ENCODE measurements at places on chromosomes 7 and 10.

- no peak for DNase-seq
Measured at GRCh38 chr7:122488241-122488640, 183.7 kb upstream of the FEZF1 start.

- no peak for DNase-seq
Measured at GRCh38 chr7:25124465-25125136, 459 bp downstream of the CYCS start.

DNA sequence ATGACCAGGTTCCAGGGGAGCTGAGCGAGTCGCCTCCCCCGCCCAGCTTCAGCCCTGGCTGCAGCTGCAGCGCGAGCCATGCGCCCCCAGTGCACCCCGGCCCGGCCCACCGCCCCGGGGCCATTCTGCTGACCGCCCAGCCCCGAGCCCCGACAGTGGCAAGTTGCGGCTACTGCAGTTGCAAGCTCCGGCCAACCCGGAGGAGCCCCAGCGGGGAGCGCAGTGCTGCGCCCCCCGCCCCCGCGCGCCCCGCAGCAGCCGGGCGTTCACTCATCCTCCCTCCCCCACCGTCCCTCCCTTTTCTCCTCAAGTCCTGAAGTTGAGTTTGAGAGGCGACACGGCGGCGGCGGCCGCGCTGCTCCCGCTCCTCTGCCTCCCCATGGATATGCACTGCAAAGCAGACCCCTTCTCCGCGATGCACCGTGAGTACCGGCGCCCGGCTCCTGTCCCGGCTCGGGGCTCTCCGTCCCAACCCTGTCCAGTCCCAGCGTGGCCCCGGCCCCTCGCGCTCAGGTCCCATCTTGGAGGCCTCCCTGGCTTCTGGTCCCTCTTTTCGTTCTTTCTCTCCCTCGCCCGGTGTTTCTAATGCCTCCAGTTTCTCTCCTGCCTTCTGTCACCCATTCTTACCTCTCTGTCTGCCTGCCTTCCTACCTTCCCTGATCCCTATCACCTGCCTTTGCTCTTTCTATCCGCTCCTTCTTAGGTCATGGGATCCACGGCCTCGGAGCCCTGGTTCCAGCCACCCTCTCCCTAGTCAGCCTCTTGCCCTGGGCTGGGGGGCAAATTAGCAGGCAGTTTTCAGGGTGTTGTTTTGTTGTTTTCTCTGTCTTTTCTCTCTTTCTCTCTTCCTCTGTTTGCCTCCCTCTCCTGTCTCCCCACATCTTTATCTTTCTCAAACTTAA, 751 bp downstream of the PAX2 start:
- no peak for DNase-seq

DNA sequence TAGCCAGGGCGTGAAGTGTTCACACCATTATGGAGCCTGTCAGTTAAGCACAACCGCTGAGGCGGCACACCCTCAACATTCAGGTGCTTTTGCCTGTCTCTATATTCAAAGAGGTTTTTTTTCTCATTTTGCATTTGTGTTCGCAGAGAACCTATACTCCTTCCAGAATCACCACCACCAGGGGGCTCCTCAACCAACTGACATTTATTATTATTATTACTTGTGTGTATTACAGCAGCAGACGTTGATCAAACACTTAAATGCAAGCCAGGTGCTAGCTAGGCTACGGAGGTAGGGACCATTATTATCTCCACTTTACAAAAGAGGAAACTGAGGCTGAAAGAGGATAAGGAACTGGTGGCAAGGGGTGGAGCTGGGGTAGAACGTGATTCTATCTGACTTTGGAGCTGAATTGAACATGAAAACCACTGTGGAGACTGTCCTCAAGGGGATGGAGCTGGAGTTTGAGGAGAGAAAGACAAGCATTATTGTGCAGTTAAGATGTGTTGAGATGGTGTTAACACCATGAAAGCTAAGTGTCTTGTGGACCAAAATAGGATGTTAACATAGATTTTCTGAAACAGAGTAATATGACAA, 133.8 kb upstream of the PLXNA4 start:
- DNase-seq, result peak; percentile 10

- no peak for DNase-seq
Measured at GRCh38 chr10:86295791-86296190, 70.8 kb downstream of the GRID1 start.

GRCh38 chr7:151207804-151208203, 2.5 kb downstream of the H2BK1 start:
- no peak for DNase-seq

- no peak for DNase-seq
Measured at GRCh38 chr10:22372917-22373316, 27.6 kb downstream of the SPAG6 start.

DNA sequence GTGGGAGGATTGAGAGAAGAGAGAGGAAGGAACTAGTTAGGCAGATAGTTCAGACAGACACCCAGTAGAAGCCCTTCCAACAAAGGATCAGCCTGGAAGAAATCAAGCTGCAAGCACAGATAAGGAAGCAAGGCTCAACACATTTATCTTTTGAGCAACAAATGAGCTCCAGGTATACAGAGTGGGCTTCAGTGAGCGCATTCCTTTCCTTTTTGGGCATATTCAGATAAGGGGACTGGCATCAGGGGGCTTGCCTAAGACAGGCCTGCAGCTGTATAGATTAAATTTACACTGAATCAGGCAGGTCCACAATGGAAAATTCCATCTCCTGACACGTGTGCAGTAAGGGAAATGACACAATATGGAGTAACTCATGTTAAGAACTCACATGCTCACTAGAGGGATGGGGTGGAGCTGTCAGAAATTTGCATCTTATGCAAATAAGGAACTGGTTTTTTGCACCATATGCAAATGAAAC, 147.2 kb downstream of the AKR1D1 start:
- no peak for DNase-seq

DNA sequence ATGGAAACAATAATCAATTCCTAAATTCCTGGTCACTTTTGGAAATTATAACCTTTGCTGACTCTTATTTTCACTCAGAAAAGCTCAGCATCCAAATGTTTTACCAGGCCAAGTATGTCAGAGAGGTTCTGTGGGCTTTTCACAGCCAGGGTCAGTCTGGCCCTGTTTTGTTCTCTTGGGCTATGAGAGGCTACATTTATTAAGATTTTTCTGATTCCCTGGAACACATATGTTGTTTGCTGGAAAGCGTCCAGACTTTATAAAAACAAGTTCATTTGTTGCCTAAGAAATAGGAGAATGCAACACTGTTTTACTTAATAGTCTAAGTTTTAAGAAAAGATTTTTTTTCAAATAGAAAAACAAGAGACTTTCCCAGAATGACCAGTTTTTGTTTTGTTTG, 238.4 kb upstream of the PLXDC2 start:
- DNase-seq, result no peak

- DNase-seq, result no peak
Measured at GRCh38 chr10:87092861-87093631, 1.6 kb downstream of the GLUD1 start.

- no peak for DNase-seq
Measured at GRCh38 chr7:158137516-158138328, 449.9 kb downstream of the PTPRN2 start.

- DNase-seq, result no peak
Measured at GRCh38 chr10:91493313-91493712, 83.2 kb downstream of the HECTD2 start.

DNA sequence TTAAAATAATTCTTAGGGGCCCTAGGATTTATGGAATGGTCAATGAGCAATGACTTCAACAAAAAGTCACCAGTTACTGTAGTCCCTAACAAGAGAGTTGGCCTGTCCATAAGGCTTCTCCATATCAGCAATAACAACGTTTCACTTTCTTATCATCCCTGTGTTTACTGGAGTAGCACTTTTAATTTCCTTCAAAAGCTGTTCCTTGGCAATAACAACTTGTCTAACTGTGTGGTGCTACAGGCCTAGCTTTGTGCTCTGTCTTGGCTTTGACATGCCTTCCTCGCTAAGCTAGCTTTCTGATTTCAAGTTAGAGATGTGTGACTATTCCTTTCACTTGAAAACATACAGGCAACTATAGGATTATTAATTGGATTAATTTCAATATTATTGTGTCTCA, 81.1 kb downstream of the JMJD1C start:
- no peak for DNase-seq

GRCh38 chr10:129372172-129372571, 94.9 kb upstream of the MGMT start:
- no peak for DNase-seq

DNA sequence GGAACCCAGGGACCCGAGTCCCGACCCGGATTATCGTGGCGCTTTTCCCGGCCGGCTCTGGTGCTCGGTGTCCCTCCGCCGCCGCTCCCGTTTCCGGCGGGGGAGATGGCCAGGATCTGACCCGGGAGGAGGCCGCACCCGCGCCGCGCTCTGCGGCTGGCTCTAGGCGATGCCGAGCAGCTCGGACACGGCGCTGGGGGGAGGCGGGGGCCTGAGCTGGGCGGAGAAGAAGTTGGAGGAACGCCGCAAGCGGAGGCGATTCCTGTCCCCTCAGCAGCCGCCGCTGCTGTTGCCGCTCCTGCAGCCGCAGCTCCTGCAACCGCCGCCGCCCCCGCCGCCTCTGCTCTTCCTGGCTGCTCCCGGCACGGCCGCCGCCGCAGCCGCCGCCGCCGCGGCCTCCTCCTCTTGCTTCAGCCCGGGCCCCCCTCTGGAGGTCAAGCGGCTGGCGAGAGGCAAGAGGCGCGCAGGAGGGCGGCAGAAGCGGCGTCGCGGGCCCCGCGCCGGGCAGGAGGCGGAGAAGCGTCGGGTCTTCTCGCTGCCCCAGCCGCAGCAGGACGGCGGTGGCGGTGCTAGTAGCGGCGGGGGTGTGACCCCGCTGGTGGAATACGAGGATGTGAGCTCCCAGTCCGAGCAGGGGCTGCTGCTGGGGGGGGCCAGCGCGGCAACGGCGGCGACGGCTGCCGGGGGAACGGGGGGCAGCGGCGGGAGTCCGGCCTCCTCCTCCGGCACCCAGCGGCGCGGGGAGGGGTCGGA, 593 bp downstream of the CDK13 start:
- DNase-seq, result peak; percentile 30

DNA sequence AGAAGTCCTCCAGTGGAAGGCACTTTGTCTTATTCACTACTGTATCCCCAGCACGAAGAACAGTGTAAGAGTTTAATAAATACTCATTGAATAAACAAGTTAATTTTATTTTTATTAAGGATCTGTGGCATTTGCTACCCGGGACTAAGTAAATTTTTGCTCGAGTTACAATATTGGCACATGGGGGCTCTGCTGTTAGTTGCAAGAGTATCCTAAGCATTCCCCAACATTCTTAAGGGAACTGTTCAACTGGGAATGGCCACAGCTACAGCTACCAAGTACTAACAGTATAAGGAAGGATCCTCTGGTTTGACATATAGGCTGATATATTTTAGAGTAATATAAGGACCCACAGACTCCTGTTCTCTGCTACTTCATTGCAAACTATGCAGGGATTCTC, 8.7 kb upstream of the LRRTM3 start:
- no peak for DNase-seq

DNA sequence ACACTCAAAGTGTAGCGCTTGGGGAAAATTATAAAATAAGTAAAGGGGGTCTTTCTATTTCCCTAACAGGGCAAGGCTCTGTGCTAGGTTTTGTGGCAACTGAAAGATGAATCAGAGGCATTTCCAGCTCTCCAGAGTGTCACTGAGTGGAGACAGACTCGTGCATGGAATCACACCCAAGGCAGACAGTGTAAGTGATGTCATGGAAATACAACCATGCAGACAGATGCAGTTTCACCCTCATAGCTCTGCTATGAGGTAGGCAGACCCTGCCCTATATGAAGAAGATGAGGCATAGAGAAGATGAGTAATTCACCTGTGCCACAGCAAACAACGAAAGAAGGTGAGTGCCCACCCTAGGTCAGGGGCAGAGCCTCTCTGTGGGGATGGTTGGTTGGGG, 57.2 kb upstream of the PITRM1 start:
- no peak for DNase-seq

DNA sequence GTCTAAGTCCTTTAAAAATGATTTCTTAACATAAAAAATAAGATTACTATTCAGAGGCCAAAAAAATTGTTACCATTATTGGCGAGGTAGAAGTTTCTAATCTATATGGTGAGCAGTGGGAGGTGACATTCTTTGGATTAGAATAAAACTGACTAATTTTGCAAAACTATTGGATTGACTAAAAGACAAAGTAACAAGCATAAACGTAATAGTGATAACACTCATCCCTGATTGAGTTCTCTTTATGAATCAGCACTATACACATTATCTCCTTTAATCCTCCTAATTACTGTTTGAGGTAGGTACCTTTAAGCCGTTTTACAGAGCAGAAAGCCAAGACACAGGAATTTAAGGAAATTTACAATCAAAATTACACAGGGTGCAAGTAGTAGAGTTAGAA, 139.2 kb upstream of the NRP1 start:
- no peak for DNase-seq

- DNase-seq, result no peak
Measured at GRCh38 chr10:3068968-3069737, 1.8 kb downstream of the PFKP start.

DNA sequence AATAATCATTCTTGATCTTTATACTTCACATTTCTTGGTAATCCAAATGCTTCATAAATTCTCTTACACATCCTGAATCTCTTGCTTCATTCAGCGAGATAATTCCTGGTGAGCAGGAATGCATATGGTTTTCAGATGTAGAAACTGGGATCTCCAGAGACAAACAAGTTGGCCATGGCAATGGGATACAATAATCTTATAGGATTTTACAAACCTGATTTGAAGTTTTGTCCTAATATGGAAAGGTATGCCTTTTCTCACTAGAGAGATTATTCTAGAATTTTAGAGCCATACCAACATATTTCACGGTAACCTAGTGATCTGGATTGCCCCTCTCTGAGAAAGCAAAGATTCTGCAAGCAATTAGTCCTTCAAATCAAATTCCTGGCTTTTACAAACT, 13.1 kb upstream of the TRDMT1 start:
- no peak for DNase-seq

DNA sequence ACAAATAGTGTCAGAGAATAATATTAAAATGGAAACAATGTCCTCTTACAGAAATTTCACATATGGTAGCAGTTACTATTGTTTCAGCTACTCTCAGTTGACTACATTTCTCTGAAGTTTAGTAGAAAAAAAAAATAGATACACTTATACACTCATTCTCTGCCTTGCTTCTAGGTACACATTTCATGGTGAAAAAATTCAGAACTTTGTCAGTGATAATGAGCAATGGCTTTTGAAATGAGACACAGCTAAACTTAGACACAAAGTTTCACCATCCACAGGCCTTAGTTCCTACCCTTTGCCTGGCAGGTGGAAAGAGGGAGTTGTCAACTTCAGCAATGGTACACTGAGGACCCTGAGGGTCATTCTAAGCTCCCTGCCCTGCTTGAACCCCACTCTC, 69.2 kb downstream of the CPVL start:
- DNase-seq, result no peak

DNA sequence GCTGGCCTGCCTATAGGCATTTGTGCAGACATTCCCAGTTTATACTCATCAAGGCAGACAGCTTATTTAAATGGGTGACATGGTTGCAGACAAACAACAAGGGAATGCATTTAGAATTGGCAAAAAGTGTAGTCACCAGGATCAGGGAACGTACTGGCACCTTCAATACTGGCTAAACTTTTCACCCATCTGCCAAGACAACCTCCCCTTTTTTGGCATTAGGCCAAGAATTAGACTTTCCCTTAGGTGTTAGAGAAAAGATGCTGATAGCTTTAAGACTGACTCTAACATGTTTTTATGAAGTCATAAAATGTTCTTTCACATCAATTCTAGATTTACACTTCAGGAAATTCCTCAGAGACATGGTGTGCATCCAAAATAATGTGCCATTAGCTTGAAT, 365.9 kb downstream of the PHTF2 start:
- no peak for DNase-seq
